Mesothelial cell of epicardium (in vitro differentiated cells): ENCODE measurements at places on chromosomes 12 and 14. TPM values are rescaled to one million over a fixed set of nuclear protein-coding genes. Genes with fewer than 3 reads are reported as not detected.

SNRPF gene
- total RNA-seq, result 36.7 to 37.6 TPM (median 36.9 TPM) in 3 replicates

GYS2 gene
- total RNA-seq, result not detected in 3 replicates

GRCh38 chr14:100364403-100364802, 41.3 kb downstream of the SLC25A47 start:
- no peak for DNase-seq

- DNase-seq, result no peak
Observed at GRCh38 chr12:34303091-34303870, 281.0 kb downstream of the ALG10 start.

DNA sequence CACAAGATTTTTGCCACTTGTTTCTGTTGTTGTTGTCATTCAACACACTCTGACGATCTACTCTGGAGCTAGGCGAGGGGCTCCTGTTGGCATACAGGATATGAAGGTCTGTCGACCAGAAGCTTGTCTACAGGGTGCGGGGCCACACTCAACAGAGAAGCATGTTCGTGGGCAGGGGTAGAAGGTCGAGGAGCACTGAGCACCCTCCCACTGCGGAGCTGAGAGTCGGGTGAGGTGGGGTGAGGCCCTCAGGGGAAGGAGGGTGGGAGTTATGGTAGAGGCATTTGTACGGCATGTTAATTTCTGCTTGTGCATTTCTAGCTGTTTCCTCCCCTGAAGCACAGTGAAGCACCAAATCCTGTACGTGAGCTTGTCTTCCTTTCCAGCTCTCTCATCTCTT, 115.1 kb downstream of the PRMT8 start:
- no peak for DNase-seq
